ENCODE measurements at places on chromosomes 6 and 20.

DNA sequence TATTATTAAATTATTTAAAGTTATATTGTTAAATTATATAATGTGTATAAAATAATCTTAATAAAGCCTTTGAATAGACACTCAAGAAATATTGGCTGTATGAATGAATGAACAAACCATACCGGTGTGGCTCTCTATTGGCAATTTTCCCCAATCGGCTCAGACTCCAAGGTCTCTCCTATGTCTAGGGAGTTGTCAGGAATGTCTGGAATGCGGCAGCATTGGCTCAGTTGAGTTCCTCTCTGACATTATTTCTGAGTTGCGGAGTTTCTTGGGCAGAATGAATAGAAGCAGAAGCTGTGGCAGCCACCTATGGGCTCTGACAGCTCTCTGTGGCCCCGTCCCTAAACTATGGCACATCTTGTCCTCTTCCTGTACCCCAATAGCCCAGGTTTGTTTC lies 111.0 kb downstream of the SOBP start:
- no peak for DNase-seq

- DNase-seq = no peak
Measured at GRCh38 chr6:100612094-100612493, 147.4 kb upstream of the SIM1 start.

DNA sequence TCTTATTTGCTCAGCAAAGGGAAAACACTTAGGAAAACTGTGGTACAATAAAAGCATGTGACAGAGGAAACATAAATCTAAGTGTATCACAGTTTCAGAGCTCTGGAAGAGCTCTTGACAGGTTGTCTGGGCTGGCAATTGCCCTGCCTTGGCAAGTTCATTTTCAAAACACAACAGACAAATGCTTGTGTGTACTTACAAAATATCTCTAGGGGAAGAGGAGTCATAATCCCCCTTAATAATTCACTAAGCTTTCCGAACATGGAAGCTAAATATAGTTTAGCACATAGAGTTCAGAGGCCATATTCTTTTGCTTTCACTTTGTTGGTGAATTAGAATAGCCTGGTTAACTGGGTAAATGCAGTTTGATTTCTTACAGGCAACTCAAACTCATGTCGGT lies 211.6 kb upstream of the THEMIS start:
- DNase-seq = no peak

DNA sequence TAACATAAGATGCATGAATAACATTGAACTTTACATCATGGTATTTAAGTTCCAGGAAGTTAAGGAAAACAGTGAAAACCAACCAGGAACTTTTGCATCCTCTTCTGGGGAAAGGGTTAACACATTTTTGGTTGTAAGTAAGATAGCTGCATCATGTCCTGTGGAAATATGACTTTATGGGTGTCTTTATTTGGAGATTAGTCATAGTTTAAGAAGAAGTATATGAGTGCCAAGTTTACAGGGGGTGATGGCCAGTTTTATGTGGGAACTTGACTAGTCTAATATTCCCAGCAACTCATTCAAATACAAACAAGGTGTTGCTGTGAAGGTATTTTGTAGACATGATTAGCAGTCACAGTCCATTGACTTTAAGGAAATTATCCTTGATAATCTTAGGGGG lies 78.0 kb downstream of the PDE10A start:
- DNase-seq = no peak

GRCh38 chr6:166415306-166415705 lies 32.6 kb upstream of the MPC1 start:
- DNase-seq = no peak

GRCh38 chr20:60053125-60053817 lies 95.0 kb downstream of the CDH26 start:
- no peak for DNase-seq

DNA sequence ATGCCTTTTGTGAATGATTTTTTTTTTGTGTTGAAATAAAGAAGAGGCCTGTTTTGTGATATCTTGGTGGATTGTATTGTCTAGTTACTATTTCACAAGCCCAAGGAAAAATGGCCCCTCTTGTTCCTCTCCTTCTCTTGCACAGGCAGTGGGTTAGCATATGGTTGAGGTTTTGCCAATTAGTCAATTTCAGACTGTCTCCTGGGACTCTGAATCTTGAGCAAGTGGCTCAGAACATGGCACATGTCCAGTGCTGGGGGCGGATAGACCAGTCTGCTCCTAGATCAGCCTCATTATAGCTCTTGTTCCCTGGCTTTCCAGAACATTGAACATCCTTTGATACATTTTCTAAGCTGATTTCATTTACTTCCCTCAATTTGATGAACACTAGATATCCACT lies 589.2 kb downstream of the PHF3 start:
- no peak for DNase-seq

- DNase-seq = no peak
Measured at GRCh38 chr6:153172815-153173214, 41.7 kb upstream of the RGS17 start.

- DNase-seq = no peak
Measured at GRCh38 chr20:53284696-53285095, 308.9 kb downstream of the ZNF217 start.

DNA sequence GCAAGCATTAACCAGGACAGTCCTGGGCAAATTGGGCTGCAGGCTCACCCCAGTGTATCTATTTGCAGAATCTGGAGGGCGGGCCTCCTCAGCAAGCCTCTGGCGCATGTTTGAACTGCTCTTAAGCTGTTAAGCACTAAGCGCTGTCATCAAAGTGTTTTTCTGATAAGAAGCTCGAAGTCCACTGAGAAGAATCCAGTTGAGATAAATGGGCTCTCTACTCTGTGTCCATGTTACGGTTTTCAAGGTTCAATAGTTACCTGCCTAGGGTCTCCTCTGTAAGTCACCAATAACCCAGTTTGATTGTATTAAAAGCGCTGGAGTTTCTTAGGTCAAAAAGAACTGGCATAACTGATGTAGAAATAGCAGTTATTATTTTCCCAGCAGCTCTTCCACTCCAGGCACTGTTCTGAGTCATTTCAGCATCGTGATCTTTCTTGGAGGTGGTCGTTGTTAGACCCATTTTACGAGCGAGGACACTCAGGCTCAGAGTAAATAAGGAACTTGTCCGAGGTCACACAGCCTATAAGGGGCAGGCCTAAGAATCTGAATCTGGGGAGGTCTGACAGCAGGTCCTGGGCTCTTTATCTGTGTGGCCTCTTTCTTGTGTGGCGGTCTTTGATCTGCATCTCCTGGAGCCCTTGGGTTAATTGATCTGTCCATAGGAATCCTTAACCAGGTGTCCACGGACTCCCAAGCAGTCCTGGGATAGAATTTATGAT lies 207.4 kb upstream of the ZNF217 start:
- no peak for DNase-seq

DNA sequence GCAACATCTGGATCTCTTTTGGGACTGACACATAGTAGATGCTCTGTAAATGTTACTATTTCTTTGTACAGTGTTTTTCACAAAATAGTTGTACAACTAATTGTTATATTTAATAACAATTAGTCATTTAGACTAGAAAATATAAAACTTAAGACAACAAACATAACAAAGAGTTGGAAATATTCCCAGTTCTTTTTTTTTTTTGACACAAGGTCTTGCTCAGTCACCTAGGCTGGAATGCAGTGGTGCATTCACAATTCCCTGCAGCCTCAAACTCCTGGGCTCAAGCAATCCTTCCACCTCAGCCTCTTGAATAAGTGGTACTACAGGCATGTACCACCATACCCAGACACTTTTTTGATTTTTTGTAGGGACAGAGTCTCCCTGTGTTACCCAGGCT lies 105.8 kb downstream of the UTRN start:
- DNase-seq = no peak

DNA sequence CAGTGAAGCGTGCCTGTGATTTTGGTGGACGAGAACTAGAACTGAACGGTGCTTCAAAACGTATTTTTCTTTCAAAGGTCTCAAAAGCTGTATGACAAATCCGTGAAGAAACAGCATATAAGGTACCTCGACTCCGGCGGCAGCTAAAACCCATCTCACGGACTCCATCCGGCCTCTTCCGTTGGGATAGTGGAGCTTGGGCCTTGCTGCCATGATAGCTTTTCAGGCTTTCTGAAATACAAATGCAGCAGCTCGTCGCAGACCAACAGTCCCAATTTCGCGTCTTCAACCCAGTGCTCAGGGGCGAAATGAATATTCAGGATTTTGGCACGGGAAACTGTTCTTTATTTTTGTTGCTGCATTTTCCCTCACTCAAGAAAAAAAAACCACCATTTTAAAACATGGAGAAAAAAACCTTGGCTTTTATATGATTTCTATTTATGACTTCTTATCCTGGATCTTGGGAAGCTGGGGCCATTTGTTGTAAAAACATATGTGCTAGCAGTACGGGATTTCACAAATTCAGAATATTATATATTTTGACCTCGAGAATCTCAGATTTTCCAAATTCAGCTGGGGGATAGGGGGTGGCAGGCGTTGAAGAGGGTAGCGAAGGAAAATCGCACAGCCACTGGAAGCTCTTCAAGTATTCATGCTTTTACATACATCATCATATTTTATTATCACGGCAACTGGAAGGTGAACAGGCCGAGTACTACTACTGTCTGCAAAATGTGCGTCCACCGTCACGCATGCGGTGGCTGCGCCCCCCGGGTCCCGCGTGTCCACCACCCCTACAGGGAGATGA lies 849 bp downstream of the GSTA4 start:
- no peak for DNase-seq

DNA sequence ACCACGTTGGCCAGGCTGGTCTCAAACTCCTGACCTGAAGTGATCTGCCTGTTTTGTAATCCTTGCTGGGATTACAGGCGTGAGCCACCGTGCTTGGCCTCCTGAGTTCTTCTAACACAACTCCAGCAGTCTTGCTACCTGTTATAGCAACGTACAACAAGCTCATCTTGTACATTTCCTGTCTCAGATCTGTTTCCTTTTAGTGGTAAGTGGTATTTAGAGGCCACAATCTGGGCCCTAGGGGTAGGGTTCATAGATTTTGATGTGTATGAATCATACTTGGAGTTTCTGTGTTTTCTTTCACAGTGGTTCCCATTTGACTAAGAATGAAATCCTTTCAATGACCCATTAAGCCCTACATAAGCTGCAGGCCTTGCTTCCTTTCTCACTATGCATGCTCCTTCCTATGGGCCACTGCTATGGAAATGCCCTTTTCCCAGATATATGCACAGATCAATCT lies 27.1 kb upstream of the SYNCRIP start:
- no peak for DNase-seq

- no peak for DNase-seq
Measured at GRCh38 chr20:34458631-34459030, 57.6 kb upstream of the DYNLRB1 start.

DNA sequence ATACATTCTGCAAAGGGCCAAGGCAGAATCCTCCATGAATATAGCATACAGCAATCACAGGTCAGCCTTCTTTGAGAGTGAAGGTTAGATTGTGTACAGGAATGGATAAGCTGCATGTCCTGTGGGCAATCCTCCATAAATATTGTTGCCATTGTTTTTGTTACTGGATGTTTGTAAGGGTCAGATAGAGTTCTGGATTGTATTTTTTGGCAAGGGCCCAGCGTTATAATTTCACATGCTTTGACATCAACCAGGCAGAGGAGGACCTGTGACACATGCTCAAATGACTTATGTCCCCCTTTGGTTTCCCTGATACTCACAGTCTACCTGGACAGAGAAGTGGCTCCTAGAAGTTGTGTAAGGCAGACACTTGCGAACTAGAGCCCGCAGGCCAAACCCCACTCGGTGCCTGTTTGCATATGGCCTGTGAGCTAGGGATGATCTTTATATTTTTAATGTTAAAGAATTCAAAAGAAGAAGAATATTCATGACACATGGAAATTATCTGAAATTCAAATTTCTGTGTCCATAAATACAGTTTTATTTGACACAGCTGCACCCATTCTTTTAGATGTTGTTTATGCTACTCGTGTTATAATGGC lies 5.4 kb downstream of the LY86 start:
- no peak for DNase-seq

DNA sequence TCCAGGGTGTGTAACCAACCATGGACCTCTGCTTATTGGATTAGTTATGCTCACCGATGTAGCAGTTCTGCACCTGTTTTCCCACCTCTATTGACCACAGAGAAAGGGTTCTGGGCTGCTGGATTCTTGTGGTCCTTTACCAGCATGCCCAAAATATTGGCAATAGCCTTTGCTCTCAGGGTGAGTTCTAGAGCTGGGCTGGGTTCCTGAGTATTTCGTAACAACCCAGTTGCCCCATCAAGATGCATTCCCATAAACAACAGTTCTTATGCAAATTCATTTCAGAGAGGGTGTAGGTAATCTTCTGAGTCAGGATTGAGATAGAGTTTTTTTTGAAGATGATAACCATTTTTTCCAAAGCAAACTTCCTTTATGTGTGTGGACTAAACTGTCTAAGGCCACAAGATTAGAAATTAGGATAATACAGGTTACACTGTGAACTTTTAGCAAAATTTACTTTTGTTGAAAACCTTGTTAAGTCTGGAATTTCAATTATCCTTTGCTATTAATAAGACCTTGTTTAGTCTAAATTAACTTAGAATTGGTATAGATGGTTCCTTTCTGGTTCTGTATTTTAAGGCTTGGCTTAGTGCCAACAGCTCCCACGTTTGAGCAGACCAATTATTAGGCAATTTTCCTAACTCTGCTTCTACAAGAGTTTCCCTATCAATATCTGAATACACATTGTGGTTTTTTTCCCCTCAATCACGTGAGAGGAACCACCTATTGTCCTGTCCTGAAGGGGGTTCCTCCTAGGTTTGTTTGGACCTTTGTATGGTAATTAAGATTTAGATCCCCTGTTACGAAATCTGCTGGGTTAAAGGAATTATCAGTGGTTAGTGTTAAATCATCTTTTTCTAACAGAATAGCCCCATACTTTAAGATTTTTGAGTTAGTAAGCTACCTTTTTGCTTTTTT lies 46.1 kb downstream of the TBX18 start:
- DNase-seq = no peak

DNA sequence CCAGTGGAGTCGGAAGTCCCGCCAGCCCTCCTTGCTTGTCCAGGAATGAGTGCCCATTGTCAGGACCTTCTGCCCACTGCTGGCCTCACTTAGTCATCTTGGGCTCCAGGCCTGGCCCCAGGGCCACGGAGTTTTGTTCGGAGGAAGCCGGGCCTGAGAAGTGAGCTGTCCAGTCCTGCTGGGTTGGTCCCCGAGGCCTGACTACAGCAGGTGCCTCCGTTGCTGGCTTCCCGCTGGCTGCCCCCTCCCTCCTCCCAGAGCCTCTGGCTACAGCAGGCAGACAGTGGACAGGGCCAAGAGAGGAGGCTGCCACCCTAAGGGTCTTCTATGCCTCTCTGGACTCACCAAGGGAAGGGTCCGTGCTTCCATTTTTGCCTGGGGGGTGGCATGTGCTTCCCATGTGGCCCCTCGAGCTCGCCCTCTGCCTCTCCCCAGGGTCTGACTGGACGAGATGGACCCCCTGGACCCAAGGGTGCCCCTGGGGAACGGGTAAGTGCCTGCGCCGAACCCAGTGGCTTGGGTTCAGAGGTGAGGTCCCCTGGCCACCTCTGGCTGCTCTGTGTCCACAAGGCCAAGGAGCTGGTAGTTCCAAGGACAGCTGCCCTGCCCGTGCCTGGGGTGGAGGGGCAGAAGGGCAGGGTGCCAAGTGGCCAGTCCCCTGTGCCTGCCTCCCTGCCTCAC lies 2.8 kb downstream of the COL9A3 start:
- no peak for DNase-seq

GRCh38 chr20:52025938-52026337 lies 165.6 kb downstream of the ZFP64 start:
- DNase-seq = no peak

GRCh38 chr20:53129563-53129962 lies 157.4 kb downstream of the TSHZ2 start:
- no peak for DNase-seq

Data from NCI-H1048 (cell line).